ENCODE measurements at places on chromosomes 1 and 21.

GRCh38 chr1:32715901-32716311, 13.3 kb upstream of the SYNC start:
- no peak for DNase-seq

GRCh38 chr1:25844536-25845337, 14.5 kb downstream of the AUNIP start:
- no peak for DNase-seq

DNA sequence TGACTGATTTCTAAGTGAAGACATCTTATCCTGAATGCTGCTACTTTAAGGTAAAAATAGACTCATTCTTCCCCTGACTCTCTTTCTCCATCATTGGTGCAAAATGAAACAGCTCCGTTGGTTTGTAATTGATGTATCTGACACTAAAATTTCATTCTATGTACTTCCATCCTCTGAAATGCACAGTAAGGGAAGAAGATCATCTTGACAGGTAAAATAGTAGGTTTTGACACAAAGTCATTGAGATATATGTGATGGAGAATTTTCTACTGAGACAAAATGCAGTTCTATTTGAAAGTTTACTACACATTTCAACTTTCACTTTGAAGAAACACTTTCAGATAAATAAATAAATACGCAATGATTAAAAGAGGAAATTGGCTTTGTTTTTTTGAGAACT, 348.9 kb downstream of the SMYD3 start:
- DNase-seq = no peak

DNA sequence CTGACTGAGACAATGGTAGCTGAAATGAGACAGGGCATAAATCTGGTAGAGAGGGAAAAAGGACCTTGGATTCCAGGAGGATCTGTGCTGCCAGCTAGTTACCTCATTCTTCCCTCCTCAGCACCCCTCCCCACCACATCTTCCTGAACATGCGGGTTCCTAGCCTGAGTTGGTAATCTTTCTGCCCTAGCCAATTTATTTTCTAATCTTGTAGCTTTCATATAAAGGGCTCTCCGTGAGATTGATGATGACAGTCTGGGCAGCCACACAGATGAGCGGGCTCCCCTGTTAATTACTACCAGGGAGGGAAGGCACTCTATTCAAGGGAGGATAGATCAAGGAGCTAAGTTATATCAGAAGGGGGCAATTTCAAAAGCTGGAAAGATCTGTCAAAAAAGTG, 20.2 kb downstream of the ARHGEF11 start:
- DNase-seq = no peak

DNA sequence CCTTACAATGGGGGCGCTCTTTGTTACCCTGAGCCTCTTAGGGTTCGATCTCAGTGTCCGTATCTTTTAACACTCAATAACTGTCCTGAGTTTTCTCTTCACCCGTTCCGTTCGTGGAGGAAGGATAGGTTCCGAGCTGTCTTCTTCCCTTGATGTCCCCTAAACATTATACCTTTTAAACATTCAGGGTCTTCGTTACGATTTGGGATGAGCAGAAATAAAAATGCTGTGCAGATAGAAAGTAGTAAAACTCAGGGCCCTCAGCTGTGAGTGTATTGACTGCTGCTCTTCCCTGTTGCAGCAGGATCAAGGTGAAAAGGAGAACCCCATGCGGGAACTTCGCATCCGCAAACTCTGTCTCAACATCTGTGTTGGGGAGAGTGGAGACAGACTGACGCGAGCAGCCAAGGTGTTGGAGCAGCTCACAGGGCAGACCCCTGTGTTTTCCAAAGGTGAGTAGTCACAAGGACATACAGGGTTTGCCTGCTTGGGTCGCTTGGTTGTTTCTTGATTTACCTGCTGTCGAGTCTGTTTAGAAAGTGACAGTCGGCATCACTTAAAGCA, 784 bp downstream of the RPL11 start:
- DNase-seq = no peak

GRCh38 chr1:99992760-99993467, 23.1 kb downstream of the SLC35A3 start:
- DNase-seq = no peak
